ENCODE measurements at places on chromosomes 3 and 15.
A peak's percentile ranks its signal among the peaks of the same experiment; 100 is the strongest.

GRCh38 chr3:179402963-179403362 lies 48.3 kb downstream of the GNB4 start:
- DNase-seq, result no peak

DNA sequence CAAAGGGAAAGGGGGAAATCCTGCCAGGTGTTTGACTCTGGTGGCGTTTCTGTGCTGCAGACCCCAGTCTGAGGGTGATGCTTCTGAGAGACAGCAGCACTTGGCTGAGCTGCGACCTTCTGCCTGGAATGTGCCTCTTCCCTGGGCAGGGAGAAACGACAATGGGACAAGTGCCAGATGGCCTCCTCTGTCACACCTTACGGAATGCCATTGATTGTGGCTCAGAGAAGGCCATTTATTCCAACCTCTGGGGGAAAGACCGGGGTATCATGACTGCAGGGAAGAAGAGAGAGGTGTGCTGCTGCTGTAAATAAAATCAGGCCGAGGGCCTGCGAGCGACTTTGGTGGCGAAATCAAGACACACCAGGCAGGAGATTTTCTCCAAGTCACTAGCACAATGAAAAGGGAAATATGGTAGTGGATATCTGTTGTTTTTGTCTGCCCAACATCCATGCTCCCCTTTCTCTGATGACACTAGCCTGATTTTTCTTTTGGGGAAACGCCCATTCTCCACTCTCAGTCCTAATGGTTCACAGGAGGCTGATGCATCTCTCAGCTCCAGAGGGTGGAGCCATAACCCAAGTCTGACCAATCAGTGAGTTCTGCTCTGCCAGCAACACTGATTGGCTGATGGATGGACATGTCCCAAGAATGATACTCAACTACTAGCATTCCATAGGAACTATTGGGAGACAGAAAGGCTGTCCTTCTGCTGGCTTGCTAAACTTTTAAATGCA lies 336.1 kb downstream of the FOXP1 start:
- DNase-seq, result peak; percentile 43

GRCh38 chr3:113151461-113152031 lies 59.8 kb upstream of the BOC start:
- no peak for DNase-seq

DNA sequence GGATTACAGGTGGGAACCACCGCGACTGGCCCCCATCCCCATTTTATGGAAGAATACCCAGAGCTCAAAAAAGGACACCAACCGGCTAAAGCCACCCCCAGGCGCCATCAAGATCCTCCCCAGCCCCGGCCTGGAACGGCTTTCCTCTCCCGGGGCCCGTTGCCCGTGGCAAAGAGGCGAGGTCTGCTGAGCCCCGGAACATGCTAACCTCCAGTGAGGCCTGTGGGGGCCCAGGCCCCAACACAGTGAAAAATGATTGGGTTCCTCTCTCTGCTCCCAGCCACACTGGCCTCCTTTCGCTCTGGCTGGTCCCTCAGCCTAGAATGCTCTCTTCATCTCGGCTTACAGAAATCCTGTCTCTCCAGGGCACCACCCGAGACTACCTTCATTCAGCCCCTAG lies 46.5 kb upstream of the SMAD6 start:
- no peak for DNase-seq

GRCh38 chr15:29613951-29614382 lies 208.3 kb downstream of the TJP1 start:
- DNase-seq, result peak; percentile 56

DNA sequence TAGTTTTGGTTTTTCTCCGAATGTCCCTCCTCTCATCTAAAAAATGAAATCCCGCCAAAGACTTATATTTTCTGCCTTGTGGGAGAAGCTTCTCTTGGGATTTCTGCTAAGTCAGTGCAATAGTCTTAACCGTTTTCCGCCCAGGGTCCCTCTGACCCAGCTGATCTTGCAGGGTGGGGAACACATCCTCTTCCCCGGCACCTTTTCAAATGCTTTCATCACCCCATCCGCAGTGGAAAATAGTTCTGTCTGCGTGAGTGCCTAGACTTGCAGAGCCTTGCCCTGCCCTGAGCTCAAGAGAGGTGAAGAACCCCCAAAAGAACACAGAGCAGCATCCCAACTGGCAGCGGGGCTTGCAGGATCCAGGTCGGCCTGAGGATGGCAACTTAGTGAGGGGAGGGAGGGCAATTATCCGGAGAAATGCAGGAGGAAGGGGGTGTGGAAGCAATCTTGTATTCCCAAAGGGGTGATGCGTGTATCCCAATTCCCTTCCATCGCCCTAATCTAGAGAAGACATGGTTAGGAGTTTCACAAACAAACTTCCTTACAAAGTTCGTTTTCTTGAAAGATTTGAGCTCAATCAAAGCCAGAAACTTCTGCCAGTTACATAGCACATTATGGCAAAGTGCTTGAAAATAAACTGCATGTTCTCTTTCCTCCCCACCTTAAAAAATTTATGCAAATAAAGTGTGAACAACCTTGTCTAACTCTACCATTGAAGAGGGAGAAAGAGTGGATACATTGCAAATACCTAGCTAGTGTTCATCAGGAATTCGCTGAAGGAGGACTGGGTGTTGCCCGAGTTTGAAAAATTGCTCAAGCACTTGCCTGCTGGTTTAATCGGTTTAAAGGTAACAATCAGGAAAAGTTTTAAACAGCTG lies 79.9 kb downstream of the NR2F2 start:
- DNase-seq, result peak; percentile 17

- DNase-seq, result peak; percentile 76
These were observed 4.6 kb upstream of the ALCAM start for GRCh38 chr3:105362021-105362665.

GRCh38 chr3:38346587-38347410 lies at the start of gene XYLB:
Gene XYLB, plus strand, starts transcription at chr3:38346785. Its CDS starts 84 bp downstream, at chr3:38346869.
- peak; percentile 96 for DNase-seq

DNA sequence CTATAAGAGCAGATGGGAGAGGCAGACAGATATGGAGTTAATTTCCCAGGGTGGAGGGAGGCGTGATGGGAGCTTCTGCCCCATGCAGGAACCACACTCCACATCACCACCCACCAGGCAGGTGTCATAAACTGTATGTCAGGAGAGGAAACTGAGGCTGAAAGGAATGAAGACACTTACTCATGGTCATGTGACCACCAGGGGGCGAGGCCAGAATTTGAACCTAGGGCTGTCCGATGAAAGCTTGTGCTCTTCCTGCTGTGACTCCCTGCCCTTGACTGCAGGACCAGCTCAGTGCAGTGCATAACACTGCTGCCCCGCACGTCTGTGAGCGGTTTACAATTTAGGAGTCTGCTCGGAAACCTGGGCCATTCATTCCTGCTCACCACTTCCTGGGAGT lies 28.8 kb downstream of the NUP210 start:
- DNase-seq, result no peak

- DNase-seq, result no peak
These were observed 70.5 kb upstream of the SEC13 start for GRCh38 chr3:10391391-10391790.

GRCh38 chr15:71811036-71811736 lies 832 bp downstream of the NR2E3 start:
- no peak for DNase-seq

- peak; percentile 39 for DNase-seq
These were observed 51.0 kb upstream of the RAP2B start for GRCh38 chr3:153111016-153111415.

- DNase-seq, result no peak
These were observed 103.1 kb upstream of the UNC13C start for GRCh38 chr15:53875139-53875538.

GRCh38 chr3:23740517-23740965 lies 65.2 kb upstream of the UBE2E1 start:
- peak; percentile 64 for DNase-seq

DNA sequence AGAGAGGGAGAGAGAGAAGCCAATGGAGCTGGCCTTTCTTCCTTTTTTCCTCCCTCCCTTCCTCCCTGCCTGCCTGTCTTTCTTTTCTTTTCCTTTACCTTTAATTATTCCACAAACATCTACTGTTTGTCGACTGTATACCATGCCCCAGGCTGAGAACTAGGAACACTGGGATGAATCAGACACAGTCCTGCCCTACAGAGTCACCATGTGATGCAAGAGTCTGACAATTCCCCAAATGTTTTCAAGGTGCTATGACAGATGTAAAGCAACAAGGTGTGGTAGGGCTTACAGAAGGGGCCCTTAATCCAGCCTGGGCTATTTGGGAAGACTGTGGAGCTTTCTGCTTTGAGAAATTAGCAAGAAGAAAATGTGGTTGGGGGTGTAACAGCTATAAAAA lies 4.0 kb upstream of the SPSB4 start:
- DNase-seq, result no peak

DNA sequence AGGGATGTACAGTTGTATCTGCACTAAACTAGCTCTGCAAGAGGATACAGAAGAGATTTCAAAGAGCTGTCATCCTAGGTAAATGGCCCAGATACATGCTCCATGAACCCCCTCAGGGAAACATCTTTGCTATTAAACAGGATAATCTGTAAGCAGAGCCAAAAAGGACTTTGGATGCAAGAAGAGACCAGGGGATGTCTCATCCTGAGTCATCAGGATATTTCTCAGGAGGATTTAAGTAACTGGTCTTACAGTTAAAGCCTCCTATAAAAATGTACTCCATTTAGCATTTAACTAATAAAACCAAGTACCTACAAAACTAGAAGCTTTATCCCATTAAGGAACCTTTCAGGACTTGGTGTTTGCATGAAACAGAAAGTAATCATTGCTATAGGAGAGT lies 48.2 kb upstream of the PHLDB2 start:
- DNase-seq, result peak; percentile 91

GRCh38 chr3:109432833-109433232 lies 95.5 kb upstream of the DPPA4 start:
- DNase-seq, result no peak

DNA sequence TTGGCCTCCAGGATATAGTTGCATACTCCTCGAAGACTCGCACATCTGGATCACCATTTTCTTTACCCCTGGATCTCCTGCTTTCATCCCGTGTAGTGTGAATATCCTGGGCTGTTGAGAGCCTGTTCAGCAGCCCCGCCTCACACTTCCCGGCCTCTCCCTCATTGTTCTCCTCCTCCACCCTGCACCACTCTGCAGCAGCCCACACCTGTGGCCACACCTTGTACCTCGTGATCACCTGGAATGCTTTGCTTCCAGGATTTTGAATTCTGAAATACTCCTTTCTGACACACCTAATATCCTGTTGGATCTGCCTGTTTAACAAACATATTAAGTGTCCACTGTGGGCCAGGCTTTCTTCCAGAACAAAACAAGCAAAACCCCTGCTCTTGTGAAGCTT lies 14.4 kb downstream of the ABHD17C start:
- no peak for DNase-seq

GRCh38 chr3:159872374-159873109 lies 116.1 kb upstream of the IL12A start:
- DNase-seq, result peak; percentile 92

GRCh38 chr3:124383846-124384466 lies 346.3 kb upstream of the UMPS start:
- no peak for DNase-seq

DNA sequence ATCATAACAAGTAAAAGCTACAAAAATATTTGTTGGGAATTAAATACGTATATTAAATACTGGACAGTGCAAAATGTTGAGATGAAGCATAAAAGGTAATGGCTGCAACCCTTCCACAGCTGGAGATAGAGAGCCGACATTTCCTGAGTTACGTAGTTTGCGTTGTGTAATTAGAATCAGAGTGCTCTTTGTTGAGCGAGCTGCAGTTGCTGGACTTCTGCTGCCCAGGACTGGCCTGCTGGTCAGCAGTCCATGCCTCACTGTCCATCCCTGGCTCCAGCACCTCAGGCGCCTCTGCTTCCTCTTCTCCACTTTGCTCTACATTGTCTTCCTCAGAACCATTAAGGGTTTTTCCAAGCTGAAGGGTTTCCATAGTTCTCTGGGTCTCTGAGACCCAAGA lies 28.4 kb upstream of the SHC4 start:
- no peak for DNase-seq

DNA sequence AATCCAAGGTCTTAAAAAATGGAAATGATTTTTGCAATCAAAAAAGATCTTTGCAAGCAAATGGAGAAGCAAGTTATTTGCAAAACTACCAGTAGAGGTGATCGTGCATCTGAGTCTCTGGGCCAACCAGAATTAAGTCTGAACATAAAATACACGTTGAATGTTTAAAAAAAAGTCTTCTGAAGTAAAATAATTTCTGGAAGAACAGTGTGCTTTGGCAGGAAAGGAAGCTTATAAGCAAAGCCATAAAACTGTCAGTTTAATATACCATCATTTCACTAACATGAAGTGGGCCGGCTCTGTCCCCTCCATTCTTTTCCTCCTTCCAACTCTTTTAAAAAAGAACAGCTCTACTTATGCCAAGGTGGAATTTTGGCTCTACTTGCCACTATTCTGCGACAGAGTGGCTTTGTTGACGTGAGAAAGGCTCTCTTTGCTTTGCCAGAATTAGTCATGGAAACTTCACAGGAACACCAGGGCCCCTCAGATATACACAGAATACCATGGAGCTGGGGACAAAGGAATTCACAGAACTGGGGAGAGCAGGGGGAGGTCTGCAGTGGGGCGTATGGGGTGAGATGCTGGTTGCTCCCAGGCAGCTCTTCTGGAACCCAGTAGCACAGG lies 29.8 kb downstream of the FSTL1 start:
- DNase-seq, result peak; percentile 78

GRCh38 chr3:11022115-11022514 lies 29.6 kb downstream of the SLC6A1 start:
- no peak for DNase-seq

DNA sequence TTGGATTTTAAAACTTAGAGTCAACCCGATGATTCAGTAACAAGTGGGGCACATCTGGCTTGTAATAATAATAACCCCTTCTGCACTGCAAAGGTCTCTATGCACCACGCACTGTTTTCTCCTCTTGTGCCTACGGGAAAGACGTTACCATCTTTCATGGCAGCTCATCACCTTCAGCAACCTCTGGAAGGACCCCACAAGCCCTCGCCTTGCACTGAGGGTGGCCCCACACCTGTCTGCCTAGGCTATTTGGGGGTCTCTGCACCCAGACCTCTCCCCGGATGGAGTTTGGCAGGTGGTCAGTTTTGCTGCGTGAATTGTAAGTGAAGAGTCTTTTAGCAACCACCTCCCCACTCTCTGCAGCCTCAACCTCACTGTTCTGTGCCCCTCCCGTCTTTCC lies 138.6 kb upstream of the MEF2A start:
- no peak for DNase-seq

DNA sequence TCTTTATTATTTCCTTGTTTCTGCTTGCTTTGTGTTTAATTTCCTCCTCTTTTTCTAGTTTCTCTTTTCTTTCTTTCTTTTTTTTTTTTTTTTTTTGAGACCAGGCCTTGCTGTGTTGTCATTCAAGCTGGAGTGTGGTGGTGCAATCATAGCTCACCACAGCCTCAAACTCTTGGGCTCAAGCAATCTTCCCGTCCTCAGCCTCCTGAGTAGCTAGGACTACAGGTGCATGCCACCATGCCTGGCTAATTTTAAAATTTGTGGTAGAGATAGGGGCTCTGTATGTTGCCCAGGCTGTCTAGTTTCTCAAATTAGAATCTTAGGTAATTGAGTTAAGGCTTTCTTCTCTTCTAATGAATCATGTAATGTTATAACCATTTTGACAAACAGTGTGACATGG lies 22.4 kb downstream of the SLMAP start:
- DNase-seq, result no peak

GRCh38 chr15:85838655-85839054 lies 43.9 kb upstream of the KLHL25 start:
- DNase-seq, result no peak
